ENCODE measurements at places on chromosomes 2 and 18.
A peak's percentile ranks its signal among the peaks of the same experiment; 100 is the strongest.

DNA sequence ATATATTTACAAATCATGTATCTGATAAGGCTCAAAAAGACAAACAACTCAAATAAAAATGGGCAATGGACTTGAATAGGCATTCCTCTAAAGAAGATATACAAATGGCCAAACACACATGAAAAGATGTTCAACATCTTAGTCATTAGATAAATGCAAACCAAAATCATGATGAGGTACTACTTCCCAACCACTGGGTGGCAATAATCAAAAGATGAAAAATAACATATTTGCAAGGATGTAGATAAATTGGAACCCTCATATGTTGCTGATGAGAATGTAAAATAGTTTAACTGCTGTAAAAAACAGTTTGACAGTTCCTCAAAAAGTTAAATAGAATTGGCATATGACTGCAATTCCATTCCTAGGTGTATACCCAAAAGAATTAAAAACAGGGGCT, 132.3 kb downstream of the TTC32 start:
- no peak for DNase-seq

DNA sequence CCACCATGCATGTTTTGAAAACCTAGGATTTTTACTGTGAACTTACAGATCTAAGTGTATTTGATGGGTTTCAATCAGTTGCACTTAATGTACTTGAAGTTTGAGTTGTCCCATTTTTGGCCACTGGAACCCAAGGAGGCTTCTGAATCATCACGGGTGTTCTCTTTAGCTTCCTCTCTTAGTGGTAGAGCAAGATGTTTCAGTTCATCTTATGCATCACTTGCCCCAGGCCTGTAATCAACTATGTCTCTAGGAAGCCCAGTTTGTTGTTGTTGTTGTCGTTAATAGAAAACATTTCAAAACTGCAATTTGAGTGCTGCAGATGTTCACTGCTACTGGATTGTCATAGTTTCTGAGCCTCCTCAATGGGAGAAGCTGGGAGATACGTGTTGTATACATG, 97.0 kb downstream of the FHOD3 start:
- no peak for DNase-seq

DNA sequence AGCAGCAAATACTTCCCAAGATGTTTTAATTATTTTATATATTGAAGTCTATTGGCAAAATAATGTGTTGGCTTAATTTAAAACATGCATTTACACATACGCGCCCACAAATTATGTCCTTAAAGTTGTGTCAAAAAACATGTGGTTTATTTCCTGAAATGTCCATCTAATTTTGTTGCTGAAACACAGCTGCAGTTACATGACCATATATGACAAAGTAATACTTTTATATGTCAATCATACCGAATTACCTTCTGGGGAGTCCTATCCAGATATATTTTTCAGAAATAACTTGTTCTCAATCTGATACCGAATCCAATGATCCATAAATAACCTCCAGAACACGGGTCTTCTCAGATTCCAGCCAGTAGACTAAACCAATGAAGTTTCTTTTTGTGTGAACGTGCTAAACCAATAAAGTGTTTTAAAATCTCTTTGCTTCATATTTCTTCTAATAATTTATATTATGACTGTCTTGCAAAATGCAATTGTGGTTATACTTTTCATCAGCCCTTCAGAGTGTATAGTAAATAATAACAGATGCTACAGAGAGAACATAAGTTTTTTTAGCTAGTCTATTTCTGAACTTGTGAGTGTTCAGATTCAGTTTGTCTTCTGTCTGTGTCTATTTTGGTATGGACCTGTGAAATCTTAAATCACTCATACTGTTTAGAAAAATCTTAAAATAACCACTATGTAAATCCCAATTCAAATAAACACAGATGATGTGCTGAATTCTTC, 2.4 kb downstream of the SCG2 start:
- no peak for DNase-seq

DNA sequence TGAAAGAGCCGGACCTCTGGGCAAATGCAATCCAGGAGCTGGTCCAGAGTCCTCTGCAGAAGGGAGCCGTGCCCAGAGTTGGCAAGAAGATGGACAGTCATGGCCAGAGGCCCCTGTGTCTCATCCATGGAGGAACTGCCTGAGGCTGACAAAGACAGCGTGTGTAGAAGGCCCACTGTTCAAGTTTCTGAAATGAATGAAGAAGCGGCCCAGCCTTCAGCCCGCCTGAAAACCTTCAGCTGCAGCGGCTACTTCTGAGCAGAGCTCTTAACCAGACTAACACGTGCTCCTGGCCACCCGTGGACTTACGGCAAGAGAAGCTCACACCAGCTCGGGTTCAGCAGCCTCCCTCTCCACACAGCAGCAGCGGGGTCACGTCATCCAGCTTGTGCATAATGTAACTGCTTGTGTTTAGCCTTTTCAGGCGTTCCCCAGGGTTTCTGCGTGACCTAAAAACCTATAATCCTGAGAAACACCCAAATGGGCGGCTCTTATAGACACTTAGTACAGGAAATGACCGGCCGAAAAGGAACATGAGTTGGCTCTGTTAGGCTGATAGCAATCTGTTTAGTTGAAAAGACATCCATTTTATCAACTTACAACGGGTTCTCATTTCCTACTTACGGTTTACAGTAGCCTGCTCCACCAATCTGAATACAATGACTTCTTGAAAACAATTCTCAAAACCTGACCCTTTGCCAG, at the start of gene FAM124B:
Gene FAM124B (minus strand): TSS at position 467 of the 702 bp plus-strand sequence. CDS start 339 bp downstream, at position 128.
- peak; percentile 23 for DNase-seq

DNA sequence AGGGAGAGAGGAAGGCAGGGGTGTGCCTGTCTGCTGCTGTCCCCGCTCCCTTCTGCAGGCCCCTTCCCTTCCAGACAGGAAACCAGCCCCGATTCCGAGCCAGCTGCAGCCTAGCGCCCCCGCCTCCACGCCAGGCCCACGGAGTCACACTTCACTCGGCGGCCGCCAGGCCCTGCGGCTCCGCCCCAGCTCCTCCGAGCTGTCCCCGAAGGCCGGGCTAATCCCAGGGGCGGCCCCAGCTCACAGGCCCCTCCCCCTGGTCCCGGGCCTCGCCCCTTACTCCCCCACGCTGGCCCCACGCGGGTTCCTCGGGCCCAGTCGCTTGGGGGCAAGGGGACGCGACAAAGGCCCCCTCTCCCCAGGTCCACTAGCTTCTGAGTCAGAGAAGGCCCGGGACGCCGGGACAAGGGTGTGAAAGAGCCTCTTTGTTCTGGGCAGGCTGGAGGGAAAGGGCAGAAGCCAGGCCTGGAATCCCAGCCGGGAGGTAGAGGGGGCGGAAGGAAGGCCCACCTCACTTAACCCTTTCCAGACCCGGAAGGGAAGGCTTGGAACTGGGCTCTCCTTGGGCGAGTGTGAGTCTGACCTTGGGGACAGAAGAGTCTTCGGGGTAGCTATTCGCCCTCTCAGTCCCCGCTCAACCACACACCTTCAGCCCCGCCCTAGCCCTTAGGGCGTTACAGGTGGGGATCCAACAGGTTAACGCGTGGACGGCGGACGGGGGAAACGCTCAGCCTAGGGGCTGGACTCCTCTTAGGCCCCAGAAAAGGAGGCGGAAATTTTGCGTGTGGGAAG, 1.2 kb downstream of the RTKN start:
- peak; percentile 40 for DNase-seq

GRCh38 chr18:4847056-4847455, 350.0 kb downstream of the AKAIN1 start:
- DNase-seq, result no peak

Measured in stimulated activated CD4-positive, alpha-beta T cell treated with anti-CD3 and anti-CD28 coated beads, Interleukin-15, amount 100 ng/mL, for 48 hours (primary cell).